T-cell (primary cell): ENCODE measurements at places on chromosomes 12 and 14.

GRCh38 chr14:69696633-69697557 is 70.0 kb upstream of the SRSF5 start:
- H3K4me3 ChIP-seq = no peak overlapping the region
- no peak overlapping the region for H3K27ac ChIP-seq
- H3K4me1 ChIP-seq = peaks cover 20% of the 10 kb centered on the region
- no peak for DNase-seq
- H3K36me3 ChIP-seq = peaks cover 4% of the 10 kb centered on the region

DNA sequence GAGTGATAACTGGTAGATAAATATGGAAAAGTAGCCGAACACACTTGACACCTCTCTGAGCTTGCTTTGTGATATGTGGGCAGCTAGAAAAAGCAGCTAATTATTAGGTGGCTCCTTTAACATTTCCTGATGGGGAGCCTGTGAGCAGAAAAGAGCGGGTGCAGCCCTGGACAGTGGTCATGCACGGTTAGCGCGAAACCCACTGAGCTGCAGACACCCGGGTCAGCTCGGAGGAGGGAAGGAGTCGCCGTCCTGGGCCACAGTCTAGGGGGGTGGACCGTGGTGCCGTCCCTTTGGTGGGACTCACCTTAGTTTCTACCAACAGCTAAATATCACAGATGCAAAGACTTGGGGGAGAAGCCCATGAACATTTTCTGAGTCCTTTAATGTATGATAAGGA is 6.6 kb downstream of the COA8 start:
- H3K4me1 ChIP-seq = no peaks in the 10 kb centered on the region
- no peak overlapping the region for H3K27ac ChIP-seq
- DNase-seq = no peak
- no peak overlapping the region for H3K4me3 ChIP-seq
- peaks cover 4% of the 10 kb centered on the region for H3K36me3 ChIP-seq

- no peak overlapping the region for H3K27ac ChIP-seq
- no peak for DNase-seq
- H3K4me3 ChIP-seq = no peak overlapping the region
- H3K4me1 ChIP-seq = no peaks in the 10 kb centered on the region
Measured at GRCh38 chr12:24630856-24631255, 318.0 kb downstream of the BCAT1 start.

DNA sequence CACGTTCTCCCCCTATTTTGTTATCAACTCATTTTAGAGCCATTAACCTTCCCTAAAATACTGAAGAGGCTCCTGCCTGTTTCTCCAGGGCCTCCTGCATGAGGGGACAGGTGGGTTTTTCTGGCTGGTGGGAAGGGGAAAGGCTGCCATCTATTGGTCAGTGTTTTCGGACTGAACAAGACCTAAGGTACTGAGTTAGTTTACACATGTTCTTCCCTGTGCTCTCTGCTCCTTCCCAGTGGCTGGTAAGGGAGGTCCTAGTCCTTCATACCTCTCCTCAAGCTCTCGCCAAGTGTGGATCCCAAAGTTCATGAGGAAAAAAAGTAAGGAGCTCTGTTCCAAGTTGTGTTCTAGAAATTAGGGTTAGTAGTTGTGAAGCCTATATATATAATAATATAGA is 357.5 kb downstream of the FSCB start:
- no peak overlapping the region for H3K27ac ChIP-seq
- H3K27me3 ChIP-seq = no peaks in the 10 kb centered on the region
- H3K36me3 ChIP-seq = no peaks in the 10 kb centered on the region
- no peak overlapping the region for H3K4me3 ChIP-seq
- DNase-seq = no peak
- no peaks in the 10 kb centered on the region for H3K4me1 ChIP-seq

DNA sequence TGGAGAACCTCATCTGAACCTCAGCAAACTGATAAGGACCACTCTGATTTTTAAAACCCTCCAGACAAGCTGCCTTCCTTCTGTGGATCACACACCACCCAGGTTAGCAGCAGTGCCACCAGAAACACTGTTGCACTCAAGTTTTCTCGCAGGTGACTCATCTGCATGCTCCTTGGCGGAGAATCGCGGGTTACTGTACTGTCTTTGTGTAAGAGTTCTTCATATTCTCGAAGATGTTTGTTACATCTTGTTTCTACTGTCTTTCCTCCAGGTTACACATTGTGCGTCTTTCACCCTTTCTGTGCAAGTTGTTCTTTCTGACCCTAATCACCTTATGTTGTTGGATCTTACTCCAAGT is 331.2 kb downstream of the CACNA1C start:
- no peaks in the 10 kb centered on the region for H3K27me3 ChIP-seq
- no peak overlapping the region for H3K4me3 ChIP-seq
- no peaks in the 10 kb centered on the region for H3K36me3 ChIP-seq
- H3K4me1 ChIP-seq = no peaks in the 10 kb centered on the region
- no peak for DNase-seq

GRCh38 chr14:72595152-72595862 is 298.6 kb downstream of the DPF3 start:
- peaks cover 42% of the 10 kb centered on the region for H3K27me3 ChIP-seq
- H3K4me1 ChIP-seq = peaks cover 45% of the 10 kb centered on the region
- no peak overlapping the region for H3K27ac ChIP-seq
- no peak overlapping the region for H3K4me3 ChIP-seq
- no peaks in the 10 kb centered on the region for H3K36me3 ChIP-seq

GRCh38 chr14:89753828-89754412 is 200.6 kb downstream of the EFCAB11 start:
- H3K4me1 ChIP-seq = peaks cover 15% of the 10 kb centered on the region
- H3K27me3 ChIP-seq = no peaks in the 10 kb centered on the region
- DNase-seq = no peak
- no peak overlapping the region for H3K4me3 ChIP-seq
- H3K36me3 ChIP-seq = no peaks in the 10 kb centered on the region

DNA sequence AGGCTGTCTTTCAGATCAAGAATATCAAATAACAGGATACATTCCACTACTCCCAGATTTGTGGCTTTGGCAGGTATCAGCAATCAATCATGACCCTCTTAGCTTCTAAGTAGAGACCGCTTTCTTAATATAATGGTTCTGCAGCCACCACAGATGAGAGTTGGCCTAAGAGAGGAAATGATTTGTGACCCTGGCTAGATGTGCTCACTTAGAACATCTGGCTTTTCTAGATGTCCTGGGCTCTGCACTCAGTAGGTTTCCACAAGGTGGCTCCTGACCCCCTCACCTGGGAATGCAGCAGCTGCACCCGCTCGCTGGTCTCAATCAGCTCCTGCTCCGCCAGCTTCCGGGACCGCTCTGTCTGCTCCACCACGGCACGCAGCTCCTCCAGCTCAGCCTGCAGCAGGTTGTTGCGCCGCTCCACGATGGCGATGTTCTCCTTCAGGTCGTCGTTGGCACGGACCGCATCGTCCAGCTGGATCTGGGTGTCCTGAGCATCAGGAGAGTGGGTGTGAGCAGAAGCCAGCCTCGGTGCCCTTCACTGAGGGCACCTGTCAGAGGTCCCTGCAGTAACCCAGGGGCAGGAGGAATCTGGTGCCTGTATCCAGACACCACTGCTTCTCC is 8.9 kb downstream of the CMTM5 start:
- DNase-seq = no peak
- no peak overlapping the region for H3K4me3 ChIP-seq

- no peak for DNase-seq
- no peaks in the 10 kb centered on the region for H3K27me3 ChIP-seq
Measured at GRCh38 chr12:52698651-52699340, 4.5 kb downstream of the KRT77 start.

DNA sequence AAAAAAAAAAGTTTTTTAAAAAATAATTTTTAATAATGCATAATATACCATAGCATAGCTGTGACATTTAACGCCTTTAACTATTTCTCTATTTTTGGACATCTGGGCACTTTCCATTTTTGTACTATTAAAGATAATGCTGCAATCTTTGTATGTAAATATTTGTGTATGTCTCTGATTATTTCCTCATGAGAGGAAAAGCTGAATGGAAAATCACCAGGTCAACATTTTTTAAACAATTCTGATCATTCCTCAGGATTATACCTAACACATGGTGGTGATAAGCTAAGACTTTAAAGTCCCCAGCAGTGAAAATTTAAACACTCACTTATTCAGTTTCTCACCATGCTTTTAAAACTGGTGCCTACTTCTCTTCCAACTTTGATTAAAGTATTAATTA is 31.3 kb upstream of the NR1H4 start:
- no peaks in the 10 kb centered on the region for H3K36me3 ChIP-seq
- no peak overlapping the region for H3K27ac ChIP-seq
- no peaks in the 10 kb centered on the region for H3K4me1 ChIP-seq
- peaks cover 6% of the 10 kb centered on the region for H3K27me3 ChIP-seq

- DNase-seq = peak; percentile 29
- H3K36me3 ChIP-seq = no peaks in the 10 kb centered on the region
- peak overlapping the region; percentile 78 for H3K27ac ChIP-seq
- peaks cover 4% of the 10 kb centered on the region for H3K4me1 ChIP-seq
- no peaks in the 10 kb centered on the region for H3K27me3 ChIP-seq
Measured at GRCh38 chr14:55271572-55272298, 514 bp downstream of the FBXO34 start.

- no peak overlapping the region for H3K4me3 ChIP-seq
- H3K36me3 ChIP-seq = no peaks in the 10 kb centered on the region
- no peaks in the 10 kb centered on the region for H3K4me1 ChIP-seq
- H3K27me3 ChIP-seq = peaks cover 2% of the 10 kb centered on the region
- H3K27ac ChIP-seq = no peak overlapping the region
Measured at GRCh38 chr12:114628199-114628598, 55.8 kb downstream of the TBX3 start.

- no peaks in the 10 kb centered on the region for H3K27me3 ChIP-seq
- DNase-seq = no peak
- no peaks in the 10 kb centered on the region for H3K36me3 ChIP-seq
- no peak overlapping the region for H3K4me3 ChIP-seq
Measured at GRCh38 chr12:104498211-104498801, 41.6 kb downstream of the CHST11 start.

DNA sequence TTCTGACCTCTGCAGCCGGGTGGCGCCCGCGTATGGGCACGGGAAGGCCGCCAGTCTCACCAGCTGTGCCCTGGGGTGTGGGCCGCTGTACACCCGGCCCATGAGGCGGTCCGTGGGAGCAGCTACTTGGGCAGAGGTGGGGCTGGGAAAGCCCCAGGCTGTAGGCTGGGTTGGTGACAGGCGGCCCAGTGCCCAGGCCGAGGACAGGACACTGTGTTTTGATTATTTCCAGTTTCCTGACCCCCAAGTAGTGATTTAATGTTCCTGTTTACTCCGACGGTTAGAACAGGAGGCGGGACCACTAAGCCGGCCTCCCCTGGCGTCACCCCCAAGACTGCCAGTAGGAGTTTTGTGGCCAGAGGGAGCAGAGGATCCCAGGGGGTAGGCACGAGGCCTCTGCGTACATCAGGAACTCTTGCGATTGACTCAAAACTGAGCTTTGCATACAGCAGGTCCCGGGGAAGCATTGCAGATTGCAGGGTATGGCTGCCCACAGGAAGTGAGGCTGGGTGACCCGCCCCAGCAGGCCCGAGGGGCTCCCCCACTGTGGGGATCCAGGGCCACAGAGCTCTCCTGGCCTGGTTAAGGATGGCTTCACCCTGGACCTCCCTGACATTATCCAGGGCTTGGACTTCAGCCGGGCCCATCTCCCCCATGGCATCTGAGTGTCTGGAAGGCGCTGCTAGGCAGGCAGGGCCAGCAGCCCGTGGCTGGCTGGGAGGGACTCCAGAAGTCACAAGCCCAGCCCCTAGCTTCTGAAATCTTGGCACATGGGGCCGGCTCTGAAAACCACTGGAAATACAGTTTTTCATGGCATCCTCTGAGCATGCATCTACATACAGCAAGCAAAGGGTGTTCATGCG is 42.5 kb upstream of the DIO3 start:
- H3K27ac ChIP-seq = no peak overlapping the region
- no peaks in the 10 kb centered on the region for H3K27me3 ChIP-seq
- H3K36me3 ChIP-seq = no peaks in the 10 kb centered on the region
- no peak overlapping the region for H3K4me3 ChIP-seq
- DNase-seq = no peak
- no peaks in the 10 kb centered on the region for H3K4me1 ChIP-seq

- H3K27me3 ChIP-seq = no peaks in the 10 kb centered on the region
- no peak overlapping the region for H3K4me3 ChIP-seq
- no peak overlapping the region for H3K27ac ChIP-seq
Measured at GRCh38 chr12:92337128-92337527, 191.5 kb upstream of the BTG1 start.

DNA sequence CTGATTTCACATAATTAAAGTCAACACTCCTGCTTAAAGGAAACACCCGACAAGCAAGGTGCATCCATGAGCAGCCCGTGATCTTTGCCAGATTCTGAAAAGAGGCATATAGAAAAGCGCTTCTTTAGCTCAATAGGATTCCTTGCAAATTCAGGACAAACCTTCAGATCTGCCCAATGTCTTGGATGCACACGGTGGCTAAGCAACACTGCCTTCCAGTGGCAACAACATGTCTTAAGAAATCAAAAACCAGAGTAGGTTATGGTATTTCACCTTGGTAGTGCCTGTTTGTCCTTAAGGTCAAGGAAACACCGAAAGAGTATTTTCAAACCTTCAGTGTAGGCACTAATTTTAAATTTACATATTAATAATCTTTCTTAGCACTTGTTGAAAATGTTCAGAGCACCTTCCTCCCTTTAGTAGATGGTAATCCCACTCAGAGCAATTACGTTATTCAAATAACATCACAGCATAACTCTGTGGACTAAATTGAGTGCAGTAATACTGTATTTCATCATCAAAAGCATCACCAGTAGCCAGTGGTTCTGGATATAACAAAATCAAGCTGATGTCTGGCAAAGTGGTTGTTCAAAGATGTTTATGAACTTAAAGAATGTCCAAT is 58.0 kb upstream of the CDKN3 start:
- DNase-seq = no peak
- H3K4me3 ChIP-seq = no peak overlapping the region
- H3K36me3 ChIP-seq = no peaks in the 10 kb centered on the region

- H3K27me3 ChIP-seq = no peaks in the 10 kb centered on the region
- H3K27ac ChIP-seq = no peak overlapping the region
- H3K4me3 ChIP-seq = no peak overlapping the region
- no peaks in the 10 kb centered on the region for H3K36me3 ChIP-seq
Measured at GRCh38 chr12:124273630-124274029, 21.3 kb upstream of the RFLNA start.

DNA sequence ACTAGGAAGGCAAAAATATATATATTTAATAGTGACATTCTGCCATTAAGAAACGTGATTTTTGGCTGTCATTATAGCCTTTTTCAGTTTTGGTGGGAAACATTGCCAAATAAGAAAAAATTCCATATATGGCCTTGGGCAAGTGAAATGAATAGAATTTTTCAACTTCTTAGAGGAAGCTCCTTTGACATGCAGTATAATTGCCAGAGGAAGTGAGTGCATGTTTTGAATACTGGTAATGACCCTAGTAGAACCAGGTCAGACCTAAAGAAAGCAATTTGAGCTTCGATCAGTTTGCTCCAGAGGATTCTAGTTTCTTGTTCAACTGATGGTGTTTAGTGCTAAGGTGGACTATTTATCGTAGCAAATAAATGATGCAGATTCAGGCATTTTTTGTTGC is 26.2 kb upstream of the TRIM9 start:
- H3K4me1 ChIP-seq = no peaks in the 10 kb centered on the region
- H3K27ac ChIP-seq = no peak overlapping the region
- no peaks in the 10 kb centered on the region for H3K27me3 ChIP-seq
- no peak overlapping the region for H3K4me3 ChIP-seq
- H3K36me3 ChIP-seq = no peaks in the 10 kb centered on the region
- DNase-seq = no peak

- H3K4me1 ChIP-seq = no peaks in the 10 kb centered on the region
- DNase-seq = no peak
- H3K27me3 ChIP-seq = no peaks in the 10 kb centered on the region
Measured at GRCh38 chr14:76081642-76082041, 70.1 kb upstream of the GPATCH2L start.
